ENCODE measurements at places on chromosomes 12 and 14.
A peak's percentile ranks its signal among the peaks of the same experiment; 100 is the strongest.

DNA sequence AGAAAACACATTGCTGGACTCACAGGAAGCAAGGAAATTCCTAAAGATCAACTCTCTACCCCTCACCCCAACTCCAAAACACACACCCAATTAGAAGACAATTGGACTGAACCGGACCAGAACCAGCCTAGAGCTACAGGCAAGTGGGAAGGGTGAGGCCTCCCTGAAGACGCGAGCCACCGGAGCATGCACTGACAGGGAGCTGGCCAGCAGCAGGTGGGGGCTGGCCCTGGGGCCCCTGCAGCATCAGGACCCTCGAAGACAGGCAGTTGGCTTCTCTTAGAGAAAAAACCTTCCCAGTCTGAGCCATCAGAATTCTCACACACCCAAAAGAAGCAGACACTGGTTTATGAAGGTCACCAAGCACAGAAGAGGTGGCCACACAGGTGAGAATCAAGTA lies 209.5 kb upstream of the DIO3 start:
- H3K4me3 ChIP-seq: no peak overlapping the region
- no peaks in the 10 kb centered on the region for H3K36me3 ChIP-seq
- no peak overlapping the region for H3K27ac ChIP-seq
- H3K4me1 ChIP-seq: no peaks in the 10 kb centered on the region
- DNase-seq: no peak

GRCh38 chr12:105960319-105961083 lies 178.3 kb downstream of the NUAK1 start:
- no peaks in the 10 kb centered on the region for H3K36me3 ChIP-seq
- H3K4me3 ChIP-seq: no peak overlapping the region
- DNase-seq: no peak
- H3K27ac ChIP-seq: no peak overlapping the region
- no peaks in the 10 kb centered on the region for H3K4me1 ChIP-seq
- no peaks in the 10 kb centered on the region for H3K27me3 ChIP-seq

DNA sequence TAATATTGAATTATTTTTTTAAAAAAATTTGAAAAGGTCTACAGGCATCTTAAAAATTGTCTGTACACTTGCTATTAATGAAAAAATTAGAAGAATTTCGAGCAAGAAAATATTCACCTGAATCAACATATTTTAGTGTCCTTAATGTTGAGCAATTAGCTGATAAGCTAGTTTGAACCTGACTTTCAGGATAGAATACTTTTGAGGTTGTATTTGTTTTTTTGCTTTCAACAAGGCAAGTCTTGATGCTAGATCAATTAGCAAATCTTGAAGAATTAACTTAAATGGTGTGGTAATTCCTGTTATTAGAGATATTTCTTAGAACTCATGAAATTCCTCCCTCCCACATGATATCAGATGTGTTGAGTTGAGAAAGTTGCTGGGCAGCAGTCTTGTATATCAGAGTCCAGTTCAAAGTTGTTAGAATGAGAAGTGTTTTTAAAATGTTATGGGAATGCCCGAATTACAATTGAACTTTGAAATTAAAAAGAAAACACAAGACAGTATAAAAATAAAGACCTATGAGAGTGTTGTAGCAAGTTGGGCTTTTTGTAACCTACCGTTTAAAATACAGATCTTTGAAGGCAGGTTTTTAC lies 119.2 kb downstream of the TRMT5 start:
- H3K27me3 ChIP-seq: no peaks in the 10 kb centered on the region
- DNase-seq: no peak
- H3K4me1 ChIP-seq: peaks cover 9% of the 10 kb centered on the region
- no peaks in the 10 kb centered on the region for H3K36me3 ChIP-seq

GRCh38 chr14:79502136-79502750 lies 709.1 kb downstream of the DIO2 start:
- H3K36me3 ChIP-seq: no peaks in the 10 kb centered on the region
- DNase-seq: no peak
- H3K27me3 ChIP-seq: no peaks in the 10 kb centered on the region
- H3K4me3 ChIP-seq: no peak overlapping the region
- no peaks in the 10 kb centered on the region for H3K4me1 ChIP-seq

GRCh38 chr12:90925562-90925961 lies 29.4 kb downstream of the CCER1 start:
- no peaks in the 10 kb centered on the region for H3K36me3 ChIP-seq
- no peak overlapping the region for H3K4me3 ChIP-seq
- no peak overlapping the region for H3K27ac ChIP-seq
- H3K27me3 ChIP-seq: no peaks in the 10 kb centered on the region
- no peak for DNase-seq

DNA sequence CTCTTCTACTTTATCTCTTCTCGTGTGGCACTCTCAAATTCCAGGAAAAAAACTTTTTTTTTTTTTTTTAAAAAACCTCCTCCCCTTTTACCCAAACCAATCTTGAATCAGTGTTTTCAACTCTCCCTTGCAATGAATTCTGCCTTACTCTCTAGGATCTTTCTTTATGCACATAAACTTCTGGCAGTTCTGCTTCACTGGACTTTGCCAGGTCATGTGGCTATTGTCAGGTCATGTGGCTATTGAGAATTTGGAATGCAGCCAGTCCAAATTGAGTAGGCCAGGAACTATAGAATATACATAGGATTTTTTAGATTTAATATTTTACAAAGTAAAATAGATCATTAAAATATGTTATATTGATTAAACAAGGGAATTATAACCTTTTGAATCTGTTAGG lies 218.2 kb downstream of the TMTC3 start:
- H3K27ac ChIP-seq: no peak overlapping the region
- H3K4me3 ChIP-seq: no peak overlapping the region

GRCh38 chr14:104086661-104087461 lies 1.4 kb downstream of the ASPG start:
- H3K4me3 ChIP-seq: no peak overlapping the region
- no peaks in the 10 kb centered on the region for H3K27me3 ChIP-seq
- H3K4me1 ChIP-seq: peaks cover 52% of the 10 kb centered on the region
- DNase-seq: no peak

- H3K4me3 ChIP-seq: no peak overlapping the region
- H3K4me1 ChIP-seq: no peaks in the 10 kb centered on the region
- H3K27me3 ChIP-seq: no peaks in the 10 kb centered on the region
Observed at GRCh38 chr14:95943699-95944098, 67.1 kb downstream of the TUNAR start.

DNA sequence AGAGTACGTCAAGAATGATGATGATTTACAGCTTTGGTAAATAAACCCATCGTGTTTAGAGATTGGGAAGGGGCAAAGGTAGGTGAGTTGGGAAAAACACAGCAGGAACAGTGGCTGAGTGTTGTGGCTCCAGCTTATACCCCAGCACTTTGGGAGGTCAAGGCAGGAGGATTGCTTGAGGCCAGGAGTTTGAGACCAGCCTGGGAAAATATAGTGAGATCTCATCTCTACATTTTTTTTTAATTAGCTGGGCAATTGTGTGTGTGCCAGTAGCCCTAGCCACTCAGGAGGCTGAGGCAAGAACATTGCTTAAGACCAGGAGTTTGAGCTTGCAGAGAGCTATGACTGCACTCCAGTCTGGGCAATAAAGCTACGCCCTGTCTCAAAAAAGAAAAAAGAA lies 77.1 kb downstream of the RASSF9 start:
- H3K27me3 ChIP-seq: no peaks in the 10 kb centered on the region
- H3K27ac ChIP-seq: no peak overlapping the region
- H3K4me3 ChIP-seq: no peak overlapping the region

GRCh38 chr12:48739618-48740269 lies 23.2 kb upstream of the CCNT1 start:
- H3K4me1 ChIP-seq: no peaks in the 10 kb centered on the region
- no peaks in the 10 kb centered on the region for H3K36me3 ChIP-seq
- H3K27ac ChIP-seq: no peak overlapping the region

GRCh38 chr12:10641735-10642500 lies 28.5 kb upstream of the MAGOHB start:
- no peak overlapping the region for H3K27ac ChIP-seq
- no peak for DNase-seq
- H3K4me3 ChIP-seq: no peak overlapping the region
- no peaks in the 10 kb centered on the region for H3K36me3 ChIP-seq

GRCh38 chr12:12159988-12160387 lies 89.2 kb downstream of the BCL2L14 start:
- H3K4me1 ChIP-seq: no peaks in the 10 kb centered on the region
- H3K4me3 ChIP-seq: no peak overlapping the region
- peaks cover 15% of the 10 kb centered on the region for H3K36me3 ChIP-seq
- no peaks in the 10 kb centered on the region for H3K27me3 ChIP-seq
- no peak overlapping the region for H3K27ac ChIP-seq

DNA sequence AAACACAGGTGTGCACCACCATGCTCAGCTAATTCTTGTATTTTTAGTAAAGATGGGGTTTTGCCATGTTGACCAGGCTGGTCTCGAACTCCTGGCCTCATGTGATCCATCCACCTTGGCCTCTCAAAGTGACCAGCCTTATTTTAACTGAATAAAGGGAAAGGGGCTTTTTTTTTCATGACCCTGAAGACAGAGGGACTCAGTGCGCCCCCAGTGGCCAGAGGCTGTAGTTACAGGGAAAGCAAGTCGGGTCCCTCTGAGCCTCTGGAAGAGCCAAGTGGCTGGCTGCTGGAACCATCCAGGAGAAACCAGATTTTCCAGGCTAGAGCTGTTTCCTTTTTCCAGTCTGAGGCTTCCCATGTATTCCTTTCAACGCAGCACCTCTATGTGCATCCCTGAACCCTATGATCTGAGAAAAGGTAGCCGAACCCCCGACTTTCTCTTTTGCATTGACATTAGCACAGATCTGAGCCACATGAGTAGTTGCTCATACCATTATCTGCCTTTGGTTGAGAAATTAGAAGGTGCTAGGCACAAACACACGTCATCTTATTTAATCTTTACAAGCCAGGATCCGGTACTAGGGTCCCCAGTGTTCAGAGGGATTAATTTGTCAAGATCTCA lies 342.7 kb downstream of the CACNA1C start:
- no peaks in the 10 kb centered on the region for H3K27me3 ChIP-seq
- no peak for DNase-seq
- peaks cover 19% of the 10 kb centered on the region for H3K4me1 ChIP-seq

DNA sequence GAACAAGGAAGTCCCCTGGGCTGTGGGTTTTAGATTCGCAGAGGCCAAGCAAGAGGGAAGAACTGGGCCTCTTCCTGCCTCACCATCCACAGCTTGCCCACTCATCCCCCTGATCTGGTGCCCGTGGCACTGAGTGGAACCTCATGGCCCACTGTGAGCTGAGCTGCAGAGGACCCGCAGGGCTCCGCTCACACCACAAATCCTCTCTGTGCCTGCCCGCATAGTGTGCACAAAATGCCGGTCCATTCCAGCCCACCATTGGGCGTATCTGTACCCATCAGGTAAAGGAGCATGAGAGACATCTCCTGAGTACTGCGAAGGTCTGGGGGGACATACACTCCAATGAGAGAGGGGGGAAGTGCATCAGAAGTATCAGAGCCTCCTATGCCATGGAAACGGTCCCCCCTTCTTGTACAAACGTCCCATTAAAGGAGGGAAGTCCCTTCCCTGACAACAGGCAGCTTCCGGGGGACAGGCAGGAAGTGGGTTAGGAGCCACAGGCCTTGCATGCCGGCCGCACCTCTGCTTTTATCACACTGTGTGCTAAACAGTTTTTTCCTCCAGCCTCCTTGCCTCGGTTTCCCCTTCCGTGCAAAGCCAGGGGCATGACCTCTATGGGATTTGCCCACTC lies 309.4 kb upstream of the DIO3 start:
- no peaks in the 10 kb centered on the region for H3K36me3 ChIP-seq
- no peak overlapping the region for H3K4me3 ChIP-seq
- no peaks in the 10 kb centered on the region for H3K27me3 ChIP-seq
- H3K27ac ChIP-seq: no peak overlapping the region

DNA sequence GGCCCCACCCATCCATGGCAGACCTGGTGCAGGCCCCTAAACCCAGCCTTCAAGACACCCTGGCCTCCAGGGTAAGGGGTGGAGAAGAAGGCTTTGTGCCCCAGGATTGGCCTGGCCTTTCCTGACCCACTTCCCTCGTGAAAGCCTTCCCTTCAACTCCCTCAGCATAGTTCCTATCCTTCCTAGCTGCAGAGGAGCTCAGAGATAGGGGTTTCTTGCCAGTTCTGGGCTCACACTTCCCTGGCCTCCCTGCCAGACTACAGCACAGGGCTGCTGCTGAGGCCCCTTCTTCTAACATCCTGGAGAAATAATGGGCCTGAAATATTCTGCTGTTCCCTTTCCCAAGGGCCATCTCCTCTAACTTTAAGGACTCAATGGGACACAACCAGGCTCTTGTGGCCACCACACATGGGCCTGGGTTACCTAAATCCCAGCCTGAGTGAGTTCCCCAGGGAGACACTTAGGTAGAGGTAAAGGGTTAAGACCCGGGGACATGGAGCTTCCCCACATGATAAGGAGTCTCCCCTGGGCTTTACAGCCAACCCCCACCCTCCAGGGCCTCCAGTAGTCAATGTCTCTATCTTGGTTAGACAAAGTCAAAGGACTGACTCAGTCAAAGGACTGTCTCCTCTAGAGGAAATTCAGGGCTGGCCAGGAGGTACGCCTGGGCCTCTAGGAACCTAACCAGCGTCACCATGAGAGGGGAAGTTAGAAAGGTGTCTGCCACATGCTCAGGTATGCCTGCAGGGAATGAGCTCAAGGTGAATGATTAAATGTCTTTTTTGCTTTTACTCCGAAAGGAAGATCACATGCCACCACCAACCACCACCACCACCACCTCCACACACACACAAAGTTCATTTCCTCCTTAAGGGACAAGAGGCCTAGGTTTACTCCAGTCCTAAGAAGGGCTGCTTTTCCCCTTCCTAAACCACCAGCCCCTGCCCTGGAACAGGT lies 7.1 kb downstream of the ZFP36L1 start:
- peaks cover 17% of the 10 kb centered on the region for H3K4me1 ChIP-seq
- DNase-seq: peak; percentile 39
- no peak overlapping the region for H3K4me3 ChIP-seq
- no peaks in the 10 kb centered on the region for H3K36me3 ChIP-seq

- no peaks in the 10 kb centered on the region for H3K36me3 ChIP-seq
- no peaks in the 10 kb centered on the region for H3K4me1 ChIP-seq
- no peak overlapping the region for H3K4me3 ChIP-seq
- H3K27me3 ChIP-seq: no peaks in the 10 kb centered on the region
- peak; percentile 40 for DNase-seq
- H3K27ac ChIP-seq: no peak overlapping the region
Observed at GRCh38 chr14:99254328-99255009, 17.5 kb downstream of the BCL11B start.

- H3K4me3 ChIP-seq: no peak overlapping the region
- no peak overlapping the region for H3K27ac ChIP-seq
- DNase-seq: no peak
- H3K4me1 ChIP-seq: no peaks in the 10 kb centered on the region
Observed at GRCh38 chr14:92441751-92442504, 71.7 kb upstream of the RIN3 start.

DNA sequence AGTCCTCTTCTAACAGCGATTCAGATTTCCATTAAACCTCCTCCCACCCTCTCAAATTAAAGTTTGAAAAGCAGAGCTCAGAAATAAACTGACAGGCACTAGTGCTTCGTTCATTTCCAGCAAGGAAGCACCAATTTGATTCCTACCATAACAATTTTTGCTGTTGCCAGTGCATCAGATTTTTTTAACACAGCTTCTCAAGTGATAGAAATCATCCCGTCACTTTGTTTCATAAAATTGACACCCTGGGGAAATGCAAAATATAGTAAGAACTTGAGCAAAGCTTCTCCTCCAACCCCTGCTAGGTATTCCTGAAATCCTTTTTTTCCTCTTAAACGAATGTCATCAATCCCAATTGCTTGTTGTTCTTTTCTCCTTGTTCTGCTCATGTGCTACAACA lies 332.1 kb downstream of the FOXG1 start:
- DNase-seq: no peak
- no peaks in the 10 kb centered on the region for H3K4me1 ChIP-seq
- no peak overlapping the region for H3K27ac ChIP-seq
- no peaks in the 10 kb centered on the region for H3K27me3 ChIP-seq
- H3K4me3 ChIP-seq: no peak overlapping the region
- H3K36me3 ChIP-seq: no peaks in the 10 kb centered on the region

Measured in Peyer's patch (tissue), 4 donors.